ENCODE measurements at places on chromosomes 11 and 22.

- DNase-seq, result no peak
These were observed 9.6 kb upstream of the HTATIP2 start for GRCh38 chr11:20353829-20354434.

GRCh38 chr11:70314730-70315129 is 44.2 kb downstream of the PPFIA1 start:
- DNase-seq, result no peak

- no peak for DNase-seq
These were observed 13.9 kb upstream of the RASSF10 start for GRCh38 chr11:12995188-12995587.

GRCh38 chr11:68998390-68998911 is 14.6 kb downstream of the MRGPRF start:
- DNase-seq, result no peak

- DNase-seq, result no peak
These were observed 74.8 kb upstream of the SLC22A12 start for GRCh38 chr11:64516226-64516625.

GRCh38 chr11:117984476-117984875 is 1.7 kb upstream of the IL10RA start:
- DNase-seq, result no peak

GRCh38 chr22:42769574-42770447 is 49.1 kb upstream of the A4GALT start:
- no peak for DNase-seq

GRCh38 chr11:60457576-60457975 is 1.9 kb downstream of the MS4A1 start:
- no peak for DNase-seq

DNA sequence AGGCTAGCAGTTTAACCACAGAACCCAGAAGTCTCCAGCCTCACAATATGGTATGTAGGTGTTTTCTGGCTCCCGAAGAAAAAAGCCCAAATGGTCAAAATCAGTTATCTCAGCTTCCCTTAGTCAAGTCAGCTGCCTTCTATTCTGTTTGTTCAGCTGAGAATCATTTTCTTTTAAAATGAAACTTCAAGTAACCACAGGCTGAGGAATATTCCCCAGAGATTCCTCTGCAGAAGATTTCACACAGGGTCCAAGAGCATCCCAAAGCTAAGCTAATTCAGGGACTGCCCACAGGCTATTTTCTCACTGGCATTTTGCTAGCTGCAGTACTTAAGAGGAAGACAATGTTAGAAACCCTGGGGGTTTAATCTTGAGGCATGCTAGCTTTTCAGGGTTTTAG is 977.0 kb upstream of the CHORDC1 start:
- DNase-seq, result no peak

- no peak for DNase-seq
These were observed 91.8 kb downstream of the TBC1D22A start for GRCh38 chr22:46854125-46854870.

GRCh38 chr22:22103078-22103875 is 120.7 kb upstream of the TOP3B start:
- no peak for DNase-seq

DNA sequence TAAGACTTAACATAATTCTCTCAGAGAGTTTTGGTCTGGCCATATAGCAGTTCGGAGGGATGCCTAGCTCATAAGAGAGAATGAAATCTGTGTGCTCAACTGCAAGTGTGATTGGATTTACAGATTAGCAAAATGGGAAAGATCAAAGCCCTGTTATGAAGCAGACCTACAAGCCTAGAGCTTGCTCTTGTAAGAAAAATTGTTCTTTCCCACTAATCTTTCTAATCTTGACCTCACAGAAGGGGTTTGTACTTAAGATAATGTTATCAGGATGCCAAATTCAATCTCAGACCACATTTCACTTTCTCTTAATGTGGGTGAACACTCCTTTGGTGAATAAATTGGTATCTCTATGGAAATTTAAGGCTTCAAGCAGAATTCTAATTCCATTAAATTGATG is 267.2 kb downstream of the RAB38 start:
- no peak for DNase-seq

DNA sequence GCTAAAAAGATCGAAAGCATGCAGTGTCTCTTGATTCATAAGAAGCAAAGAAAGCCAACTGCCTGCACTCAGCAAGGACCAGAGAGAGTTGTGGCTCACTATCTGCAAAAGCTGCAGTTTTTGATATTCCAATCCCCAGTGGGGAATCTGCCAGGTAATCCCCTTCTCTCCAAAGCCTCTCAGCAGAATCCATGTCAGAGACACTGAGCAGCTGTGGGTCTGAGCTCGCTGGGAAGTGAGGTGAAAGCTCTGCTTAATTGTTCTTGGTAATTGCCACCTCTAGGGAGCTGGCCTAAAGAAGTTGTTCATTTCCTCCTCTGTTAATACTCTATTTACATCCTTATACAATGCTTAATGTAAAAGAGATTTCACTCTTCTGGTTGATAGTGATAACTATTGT is 261.3 kb upstream of the LRRC4C start:
- no peak for DNase-seq

GRCh38 chr11:32531528-32531927 is 52.1 kb upstream of the EIF3M start:
- no peak for DNase-seq

- no peak for DNase-seq
These were observed 69.4 kb upstream of the CLMP start for GRCh38 chr11:123264431-123264780.

DNA sequence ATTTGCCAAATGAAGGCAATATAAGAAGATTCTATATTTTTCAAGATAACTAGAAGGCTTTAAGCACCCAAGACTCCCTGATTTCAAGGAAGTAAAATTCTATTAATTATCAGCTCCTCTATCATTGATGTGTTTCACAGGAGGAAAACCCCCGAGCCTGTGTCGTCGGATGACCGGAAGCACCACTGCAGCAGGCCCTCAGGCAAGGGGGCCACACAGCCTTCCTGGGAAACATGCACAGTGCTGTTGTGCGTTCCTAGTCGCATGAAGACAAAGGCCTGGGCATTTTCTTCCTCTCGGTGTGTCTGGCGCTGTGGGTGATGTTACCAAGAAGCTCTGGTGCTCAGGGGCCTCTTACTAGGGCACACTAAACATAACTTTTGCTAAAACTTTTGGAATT is 16.4 kb downstream of the CLTCL1 start:
- no peak for DNase-seq

GRCh38 chr11:103499710-103500340 is 390.6 kb downstream of the DYNC2H1 start:
- DNase-seq, result no peak

- no peak for DNase-seq
These were observed 250.8 kb downstream of the CNTN5 start for GRCh38 chr11:99271527-99271926.

DNA sequence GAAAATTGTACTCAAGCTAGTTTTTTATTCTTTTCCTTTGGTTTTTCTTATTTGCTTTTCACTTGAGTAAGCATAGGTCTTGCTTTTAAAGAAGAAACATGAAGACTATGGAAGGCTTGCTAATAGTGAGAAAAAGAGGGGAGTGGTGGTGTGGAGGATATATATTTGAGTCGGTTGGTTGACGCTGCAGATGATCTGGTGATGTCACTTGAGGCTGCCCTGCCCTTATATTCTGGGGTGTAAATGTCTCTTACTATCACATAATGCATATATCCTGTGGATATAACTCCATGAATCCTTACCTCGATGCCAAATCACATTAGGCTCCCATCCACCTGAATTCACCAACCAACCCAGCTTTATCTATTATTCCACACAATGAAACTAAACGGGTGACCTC is 2.9 kb downstream of the GRIA4 start:
- no peak for DNase-seq

DNA sequence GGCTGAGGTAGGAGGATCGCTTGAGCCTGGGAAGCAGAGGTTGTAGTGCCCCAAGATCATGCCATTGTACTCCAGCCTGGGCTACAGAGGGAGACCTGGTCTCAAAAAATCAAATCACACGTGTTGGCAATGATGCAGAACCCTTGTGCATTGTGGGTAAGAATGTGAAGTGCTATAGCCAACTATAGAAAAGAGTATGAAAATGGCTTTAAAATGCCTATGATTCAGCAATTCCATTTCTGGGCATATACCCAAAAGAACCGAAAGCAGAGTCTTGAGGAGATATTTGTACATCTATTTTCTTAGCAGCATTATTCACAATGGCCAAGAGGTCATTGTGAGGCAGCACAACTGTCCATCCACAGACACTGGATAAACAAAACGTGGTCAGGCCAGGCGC is 2.6 kb upstream of the FADS3 start:
- no peak for DNase-seq

GRCh38 chr11:2586793-2587131 is 113.0 kb downstream of the KCNQ1OT1 start:
- DNase-seq, result no peak

- DNase-seq, result no peak
These were observed 43.8 kb downstream of the FBXO7 start for GRCh38 chr22:32518381-32518780.

GRCh38 chr11:60908803-60909202 is 2.4 kb upstream of the PRPF19 start:
- no peak for DNase-seq

DNA sequence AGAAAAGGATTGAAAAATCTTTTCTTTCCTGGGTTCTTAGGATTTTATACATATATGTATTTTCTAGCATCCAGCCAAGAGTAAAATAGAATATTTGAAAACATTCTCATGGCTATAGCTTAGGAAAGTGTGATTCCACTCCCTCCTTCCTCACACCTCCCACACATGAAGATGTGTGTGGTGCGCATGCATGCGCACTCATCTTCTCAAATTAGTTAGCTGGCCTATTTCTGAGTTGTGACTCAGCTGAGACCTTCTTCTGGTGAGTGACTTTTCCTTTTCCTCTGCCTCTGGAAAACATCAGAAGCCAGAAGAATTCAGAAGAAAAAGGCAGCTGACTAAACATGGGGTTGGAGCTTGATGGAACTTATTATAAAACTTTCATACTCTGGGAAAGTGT is 149.8 kb downstream of the OR4C45 start:
- DNase-seq, result no peak

DNA sequence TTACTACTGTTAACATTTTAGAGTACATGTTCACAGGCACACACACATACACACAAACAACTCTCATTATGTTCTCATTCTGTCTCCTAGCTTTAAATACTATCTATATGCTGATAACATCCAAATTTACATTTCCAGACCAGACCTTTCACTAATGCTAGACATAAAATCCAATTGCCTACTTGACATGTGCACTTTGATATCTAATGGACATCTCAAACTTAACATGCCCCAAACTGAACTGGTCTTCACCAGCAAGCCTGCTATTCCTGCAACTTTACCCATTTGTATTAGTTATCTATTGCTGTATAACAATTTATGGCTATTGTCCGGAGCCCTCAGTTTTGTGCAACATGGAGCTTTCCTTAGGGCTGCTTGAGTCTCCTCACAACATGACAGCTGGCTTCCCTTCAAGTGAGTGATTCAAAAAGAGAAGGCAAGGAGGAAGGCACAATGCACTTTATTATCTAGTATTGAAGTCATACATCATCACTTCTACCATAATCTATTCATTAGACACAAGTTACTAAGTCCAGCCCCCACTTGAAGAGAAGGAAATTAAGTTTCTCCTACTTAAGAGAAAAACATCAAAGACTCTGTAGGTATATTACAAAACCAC is 3.0 kb downstream of the SLC36A4 start:
- DNase-seq, result no peak

- DNase-seq, result no peak
These were observed 42.2 kb upstream of the POU2AF1 start for GRCh38 chr11:111421251-111421650.

GRCh38 chr22:29821291-29822016 is 16.6 kb downstream of the ASCC2 start:
- DNase-seq, result no peak

- DNase-seq, result no peak
These were observed 4.5 kb downstream of the FHIP1B start for GRCh38 chr11:6229911-6230310.

DNA sequence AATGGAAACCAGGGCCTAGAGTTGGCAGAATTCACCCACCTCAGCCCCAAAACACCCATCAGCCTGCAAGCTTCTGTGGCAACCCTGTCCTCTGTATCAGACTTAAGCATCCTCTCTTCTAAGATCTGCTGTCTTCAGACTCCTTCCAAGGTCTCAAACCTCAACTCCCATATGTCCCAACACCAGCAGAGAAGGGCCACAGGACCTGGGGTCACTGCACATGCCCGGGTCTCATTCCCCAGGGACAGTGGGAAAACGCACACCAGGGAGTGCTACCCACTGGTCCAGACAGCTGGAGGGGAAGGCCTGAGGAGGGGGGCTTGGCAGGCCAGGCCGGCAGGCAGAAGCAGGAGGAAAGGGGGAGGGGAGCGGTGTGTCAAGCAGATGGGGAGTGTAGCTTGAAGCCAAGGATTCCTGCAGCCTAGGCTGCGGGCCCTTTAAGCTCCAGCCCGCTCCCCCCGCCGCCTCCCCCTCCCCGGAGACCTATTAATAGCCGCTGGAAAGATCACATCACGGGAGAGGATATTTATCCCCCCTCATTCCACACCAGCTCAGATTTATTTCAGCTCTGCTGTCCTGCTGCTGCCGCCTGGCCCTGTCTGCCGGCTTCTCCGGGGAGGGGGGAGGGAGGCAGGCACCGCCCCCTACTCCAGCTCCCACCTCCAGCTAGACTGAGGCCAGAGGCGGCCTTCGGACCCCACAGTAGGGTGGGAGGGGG is 16.7 kb downstream of the BCL9L start:
- DNase-seq, result peak; percentile 89

GRCh38 chr22:49405590-49405989 is 422.1 kb downstream of the BRD1 start:
- DNase-seq, result no peak

DNA sequence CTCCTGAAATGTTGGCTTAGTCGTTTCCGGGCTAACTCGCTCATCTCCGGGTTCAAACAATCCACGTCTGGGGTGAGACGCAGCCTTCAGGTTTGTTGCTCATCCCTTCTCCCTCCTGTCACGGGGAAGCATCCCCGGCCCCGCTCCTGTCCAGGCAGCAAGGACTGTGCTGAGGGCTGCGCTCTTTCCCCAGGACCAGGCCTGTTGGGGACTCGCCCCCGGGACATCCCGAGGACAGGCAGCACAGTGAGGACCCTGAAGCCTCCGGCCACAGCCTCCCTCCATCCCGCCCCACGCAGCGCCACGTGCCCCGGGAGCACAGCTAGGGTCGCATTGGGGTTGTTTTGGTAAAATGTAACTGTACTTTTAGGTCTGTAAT is 252.0 kb downstream of the BRD1 start:
- no peak for DNase-seq

DNA sequence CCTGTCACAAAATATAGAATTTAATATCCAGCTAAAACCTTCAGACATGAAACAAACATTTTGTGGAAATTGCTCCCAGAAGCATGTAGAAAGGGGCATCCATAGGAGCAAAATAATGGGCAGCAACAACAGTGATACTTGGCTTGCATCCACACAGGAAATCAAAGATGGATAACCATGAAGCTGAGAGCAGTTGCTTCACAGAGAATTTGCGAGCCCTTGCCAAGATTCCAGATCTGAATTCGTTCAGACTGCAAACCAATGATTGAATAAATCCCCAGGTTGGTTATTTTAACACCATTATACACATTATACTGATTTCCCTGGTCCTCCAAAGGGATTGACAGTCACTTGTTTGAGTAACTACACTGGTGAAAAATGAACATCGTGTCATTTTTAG is 15.6 kb upstream of the OR51L1 start:
- DNase-seq, result no peak

GRCh38 chr11:79087961-79088318 is 352.9 kb downstream of the TENM4 start:
- no peak for DNase-seq

- DNase-seq, result no peak
These were observed 7.2 kb downstream of the MICAL2 start for GRCh38 chr11:12117611-12118010.

- no peak for DNase-seq
These were observed 9.2 kb upstream of the FGF3 start for GRCh38 chr11:69828276-69828970.

GRCh38 chr11:63017306-63017974 is 1.8 kb upstream of the SLC22A8 start:
- no peak for DNase-seq

Measured in renal cortex interstitium (tissue), 15 donors.